ENCODE measurements at places on chromosomes 1 and 21.

DNA sequence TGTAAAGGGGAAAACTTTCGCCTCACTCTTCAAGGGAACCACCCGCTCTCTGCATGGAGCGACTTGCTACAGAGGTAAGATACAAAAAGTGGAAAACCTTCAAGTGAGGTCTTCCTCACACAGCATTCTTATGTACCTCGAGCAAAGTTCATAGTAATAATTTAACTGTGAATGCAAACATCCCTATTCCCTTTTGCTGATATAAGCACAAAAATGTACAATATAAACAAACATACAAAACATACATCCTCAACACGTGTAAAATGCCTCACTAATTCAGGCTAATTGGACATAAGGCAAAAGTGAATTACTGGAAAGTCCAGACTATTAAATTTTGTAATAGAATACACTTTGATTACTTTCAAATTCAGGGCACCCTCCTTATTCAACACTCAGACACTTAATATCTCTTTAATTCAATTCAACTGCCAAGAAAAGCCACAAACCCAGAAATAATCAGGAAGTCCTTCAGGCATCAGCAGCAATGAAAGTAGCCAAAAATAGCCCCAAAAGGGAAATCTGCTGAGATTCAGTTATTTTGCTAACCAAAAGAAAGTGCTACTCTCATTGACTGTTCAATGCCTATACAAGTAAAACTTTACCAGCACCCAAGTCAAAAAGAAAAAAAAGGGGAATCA is 15.2 kb upstream of the LMX1A start:
- no peak for DNase-seq

- DNase-seq = no peak
These were observed 84.9 kb upstream of the CD1D start for GRCh38 chr1:158095737-158096335.

GRCh38 chr1:63704443-63704842 is 69.4 kb upstream of the ROR1 start:
- DNase-seq = no peak

DNA sequence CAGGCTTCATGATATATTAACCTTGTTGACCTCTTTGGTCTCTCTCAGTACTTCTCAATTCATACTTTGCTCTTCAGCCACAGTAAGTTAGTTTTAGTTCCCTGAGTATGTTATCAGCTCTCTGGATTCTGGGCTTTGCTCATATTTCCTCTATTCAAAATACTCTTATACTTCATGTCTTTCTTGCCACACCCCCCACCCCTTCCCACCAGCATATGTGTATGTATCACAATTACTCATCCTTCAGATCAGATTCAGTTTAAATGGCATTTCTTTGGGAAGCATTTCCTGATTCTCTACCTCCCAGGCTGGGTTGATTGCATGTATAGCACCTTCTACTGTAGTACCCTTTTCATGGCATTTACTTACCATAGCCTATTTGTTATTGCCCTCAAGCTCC is 28.3 kb downstream of the SLC30A7 start:
- no peak for DNase-seq

- no peak for DNase-seq
These were observed 10.4 kb downstream of the TFF3 start for GRCh38 chr21:42304556-42305454.

GRCh38 chr1:32770221-32770731 is 46.9 kb downstream of the YARS1 start:
- DNase-seq = no peak

- DNase-seq = peak; percentile 56
These were observed 15.6 kb upstream of the CHIA start for GRCh38 chr1:111275079-111275478.

DNA sequence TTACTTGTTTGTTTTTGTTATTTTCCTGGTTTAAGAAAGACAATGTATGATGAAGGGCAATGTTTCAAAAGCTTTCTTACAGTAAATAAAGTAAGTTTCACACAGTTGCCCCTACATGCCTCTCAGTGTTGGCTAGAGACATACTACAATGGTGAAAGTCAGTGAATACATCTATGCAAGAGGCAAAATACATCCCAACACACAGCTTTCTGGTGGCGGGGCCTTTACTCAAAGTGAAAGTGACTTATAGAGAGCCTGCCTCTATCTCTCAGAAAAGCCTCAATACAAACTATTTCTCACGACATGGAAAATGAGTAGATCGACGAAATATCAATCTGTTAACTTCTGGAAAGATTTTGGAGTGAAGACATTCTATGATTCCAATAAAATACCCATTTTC is 122.3 kb downstream of the SLC30A10 start:
- no peak for DNase-seq

DNA sequence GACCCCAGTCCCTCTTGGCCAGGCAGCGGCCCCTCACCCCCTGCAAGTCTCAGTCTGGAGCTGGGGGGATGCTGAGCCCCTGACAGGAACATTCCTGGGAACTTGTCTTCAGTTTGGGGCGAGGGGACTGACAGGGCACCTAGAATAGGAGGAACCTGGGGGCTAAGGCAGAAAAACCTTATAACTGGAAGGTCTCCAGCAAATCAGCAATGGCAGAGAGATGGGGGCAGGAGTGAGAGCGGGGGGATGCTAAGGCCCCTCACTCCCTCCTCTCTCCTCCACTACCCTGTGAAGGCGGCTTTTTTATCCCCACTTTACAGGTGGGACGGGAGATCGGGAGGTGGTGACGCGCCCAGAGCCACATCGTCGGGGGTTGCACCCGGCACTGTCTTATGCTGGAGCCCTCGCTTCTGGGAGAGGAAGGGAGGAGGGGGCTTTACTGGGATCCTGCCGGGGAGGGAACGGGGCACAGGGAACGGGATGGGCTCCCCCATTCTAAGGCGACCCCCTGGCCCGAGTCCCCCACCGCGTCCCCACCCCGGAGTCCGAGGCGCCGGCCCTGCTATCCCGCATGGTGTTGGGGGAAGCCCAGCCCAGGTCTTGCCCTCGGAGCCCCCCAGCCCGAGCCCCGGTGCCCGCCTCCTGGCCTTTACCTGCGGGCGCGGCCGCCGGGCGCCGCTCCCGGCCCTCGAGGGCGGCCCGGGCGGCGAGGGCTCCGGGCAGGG is 456 bp downstream of the COL8A2 start:
- no peak for DNase-seq

- no peak for DNase-seq
These were observed 79.6 kb downstream of the DOP1B start for GRCh38 chr21:36236052-36236730.

DNA sequence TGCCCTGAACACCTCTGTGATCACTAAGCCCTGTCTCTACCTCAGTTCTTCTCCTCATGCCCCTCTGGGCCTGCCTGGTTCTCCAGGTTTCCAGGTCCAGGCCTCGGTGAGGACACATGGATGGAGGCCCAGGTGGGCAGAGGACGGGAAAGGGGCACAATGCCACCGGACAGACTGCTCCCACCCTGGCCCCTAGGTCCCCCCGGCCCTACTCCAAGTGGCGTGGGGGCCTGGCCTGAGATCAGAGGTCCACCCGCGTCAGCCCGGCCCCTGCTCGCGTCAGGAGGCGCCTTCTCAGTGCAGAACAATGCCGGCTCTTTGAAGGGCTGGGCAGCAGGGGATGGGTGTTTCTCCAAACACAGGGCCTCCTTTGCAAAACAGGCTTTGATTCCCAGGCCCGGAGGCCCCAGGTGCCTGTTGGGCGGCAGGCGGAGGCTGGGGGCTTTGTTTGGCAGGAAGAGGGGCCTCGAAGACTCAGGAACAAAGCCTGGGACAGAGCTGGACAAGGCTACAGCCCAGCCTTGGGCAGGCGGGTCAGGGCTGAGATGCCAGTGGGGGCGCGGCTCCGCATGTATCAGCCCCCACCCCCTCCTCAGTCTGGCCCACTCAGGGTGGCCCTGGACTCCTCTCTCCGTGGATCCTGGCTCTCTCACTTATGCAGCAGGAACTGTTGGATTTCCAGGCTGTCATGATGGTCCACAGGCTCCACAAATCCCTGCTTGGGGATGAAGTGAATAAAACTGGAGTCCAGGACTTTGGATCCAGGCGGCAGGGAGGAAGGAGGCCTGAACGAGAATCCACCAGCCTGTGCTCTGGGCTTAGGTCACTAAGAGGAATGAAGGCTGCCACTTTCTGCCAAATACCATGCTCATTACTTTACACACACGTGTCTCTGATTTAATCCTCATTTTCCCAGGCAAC is 77.4 kb upstream of the SLC2A1 start:
- DNase-seq = no peak

DNA sequence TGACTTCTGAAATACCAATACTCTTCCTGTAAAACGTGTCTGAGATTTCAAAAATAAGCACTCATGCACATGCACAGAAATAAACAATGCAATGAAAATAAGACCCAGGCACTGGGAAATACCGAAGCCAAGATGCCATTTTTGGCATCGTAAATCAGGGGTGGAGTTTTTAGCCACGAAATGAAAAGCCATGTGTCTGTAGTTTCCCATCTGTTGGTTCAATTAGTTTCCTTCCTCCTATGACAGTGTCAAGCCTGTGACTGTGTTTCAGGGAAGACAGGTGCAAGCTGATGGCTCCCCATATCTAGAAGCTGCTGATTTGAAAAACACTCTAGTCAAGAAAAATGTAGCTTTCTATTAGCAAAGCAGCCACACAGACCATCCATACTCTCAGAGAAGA is 480.4 kb upstream of the CAMK1G start:
- peak; percentile 65 for DNase-seq

DNA sequence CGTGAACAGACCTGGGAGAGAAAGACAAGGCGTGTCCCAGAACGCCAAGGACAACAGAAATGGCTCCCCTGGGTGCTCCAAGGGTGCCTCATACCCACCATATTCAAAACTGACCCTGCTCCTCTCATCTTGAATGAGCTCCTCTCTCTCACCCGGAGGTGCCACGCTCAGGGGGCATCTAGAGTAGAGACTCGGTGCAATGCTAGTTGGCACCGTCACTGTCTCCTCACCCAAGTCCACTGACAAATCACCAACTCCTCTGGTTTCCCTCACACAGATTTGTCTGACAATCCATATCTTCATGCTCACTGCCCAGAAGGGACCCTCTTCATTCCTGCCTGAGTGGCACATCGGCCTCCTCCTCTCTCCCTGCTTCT is 5.0 kb downstream of the TMEM125 start:
- DNase-seq = no peak

- DNase-seq = no peak
These were observed 83.9 kb upstream of the ARTN start for GRCh38 chr1:43849670-43850069.

DNA sequence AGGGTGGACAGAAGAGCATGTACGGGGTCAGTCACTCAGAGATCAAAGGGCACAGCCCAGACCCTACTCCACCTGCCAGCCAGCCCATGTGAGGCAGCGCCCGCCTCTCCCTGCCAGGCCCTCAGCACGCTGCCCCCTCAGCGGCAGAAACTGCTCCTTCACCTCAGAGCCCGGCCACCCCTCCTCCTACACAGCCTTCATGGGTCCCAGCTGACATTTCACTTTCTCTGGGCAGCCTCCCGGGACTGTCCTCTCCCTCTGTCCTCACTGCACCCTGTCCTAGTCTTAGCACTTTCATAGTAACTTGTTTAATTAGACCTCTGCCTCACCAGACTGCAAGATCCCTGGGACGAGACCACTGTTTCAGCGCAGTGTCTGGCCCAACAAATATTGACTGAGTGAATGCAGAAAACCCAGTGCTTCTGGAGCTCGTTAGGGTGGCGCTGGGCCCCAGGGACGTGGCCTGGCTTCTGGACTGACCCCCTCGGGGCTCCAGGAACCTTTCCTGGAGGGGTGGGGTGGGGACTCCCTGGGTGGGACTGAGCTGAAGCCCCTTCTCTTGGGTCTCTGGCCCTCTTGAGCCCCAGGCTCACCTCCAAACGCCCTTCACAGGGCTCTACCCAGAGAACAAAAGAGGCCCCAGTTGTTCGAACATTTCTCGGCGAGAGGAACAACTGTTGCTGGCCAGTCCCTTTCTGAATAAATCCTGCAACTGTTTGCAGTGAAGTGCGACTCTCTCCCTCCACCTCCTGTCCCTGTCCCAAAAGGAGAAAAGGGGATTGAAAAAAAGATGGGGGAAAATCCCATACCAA is 114.9 kb downstream of the CASZ1 start:
- DNase-seq = no peak

GRCh38 chr1:39639305-39640130 is at the start of gene HEYL:
Gene HEYL, minus strand, starts transcription at chr1:39639643. Its CDS starts 18 bp downstream, at chr1:39639625.
- peak; percentile 77 for DNase-seq

DNA sequence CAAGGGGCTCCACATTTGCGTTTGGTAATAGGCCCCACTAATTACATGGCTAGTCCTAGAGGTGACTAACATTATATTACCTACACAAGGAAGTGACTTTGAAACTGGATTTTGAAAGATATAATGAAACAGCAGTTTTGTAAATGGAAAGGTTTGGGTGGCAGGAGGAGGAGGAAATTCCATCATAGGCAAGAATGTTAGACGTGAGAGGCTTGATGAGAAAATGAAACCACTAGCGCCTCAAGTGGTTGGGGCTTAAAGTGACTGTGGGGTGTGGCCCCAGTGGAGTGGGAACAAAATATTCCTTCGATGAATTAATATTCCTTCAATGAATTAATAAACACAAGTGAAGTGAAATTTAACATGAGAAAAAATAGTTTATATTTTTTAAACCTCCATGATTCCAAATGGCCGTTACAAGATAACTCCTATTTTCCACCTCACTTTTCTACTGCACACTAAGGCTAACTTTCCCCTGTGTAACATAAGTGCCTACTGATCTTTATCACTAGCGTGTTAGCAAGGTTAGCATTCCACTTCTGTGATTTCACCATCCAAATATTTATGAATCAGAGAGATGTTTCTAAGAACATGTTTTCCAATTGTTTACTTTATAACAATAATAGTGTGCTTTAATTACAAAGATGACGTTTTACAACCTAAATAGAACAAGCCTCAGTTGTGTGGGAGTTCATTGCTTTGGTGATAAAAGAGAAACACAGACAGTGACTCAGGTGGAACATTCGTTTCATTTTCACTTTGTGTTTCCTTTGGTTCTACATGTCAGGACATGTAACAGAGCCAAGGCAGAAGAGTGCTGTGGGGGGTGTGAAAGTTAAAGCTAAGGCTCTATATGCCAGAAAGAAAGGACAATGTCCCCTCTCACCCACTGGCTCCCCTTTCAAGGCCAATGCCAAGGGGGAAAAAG is 12.5 kb upstream of the ATF3 start:
- no peak for DNase-seq

GRCh38 chr1:6288665-6289064 is 27.8 kb upstream of the GPR153 start:
- DNase-seq = no peak

- no peak for DNase-seq
These were observed 505 bp downstream of the ENTREP3 start for GRCh38 chr1:155254714-155255242.

DNA sequence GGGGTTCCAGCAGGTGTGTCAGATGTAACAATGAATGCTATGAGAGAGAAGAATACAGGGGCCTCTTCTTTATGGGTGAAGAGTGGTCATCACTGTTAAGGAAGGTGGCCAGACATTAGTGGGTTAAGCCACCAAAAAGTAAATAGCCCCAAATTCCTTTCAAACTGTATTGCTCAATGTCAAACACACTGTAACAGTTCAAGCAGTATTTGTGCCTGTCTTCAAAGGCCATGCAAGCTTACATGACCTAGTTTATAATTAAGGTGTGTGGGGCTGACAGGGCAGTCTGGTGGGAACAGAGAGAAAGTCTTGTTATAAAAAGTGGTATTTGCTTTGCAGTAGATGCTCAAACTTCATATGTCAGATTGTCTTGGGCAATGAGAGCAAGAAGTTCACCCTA is 18.5 kb downstream of the CHIT1 start:
- DNase-seq = no peak
